ENCODE measurements at places on chromosomes 3 and 15. TPM values are rescaled to one million over a fixed set of nuclear protein-coding genes. Genes with fewer than 3 reads are reported as not detected.

DNA sequence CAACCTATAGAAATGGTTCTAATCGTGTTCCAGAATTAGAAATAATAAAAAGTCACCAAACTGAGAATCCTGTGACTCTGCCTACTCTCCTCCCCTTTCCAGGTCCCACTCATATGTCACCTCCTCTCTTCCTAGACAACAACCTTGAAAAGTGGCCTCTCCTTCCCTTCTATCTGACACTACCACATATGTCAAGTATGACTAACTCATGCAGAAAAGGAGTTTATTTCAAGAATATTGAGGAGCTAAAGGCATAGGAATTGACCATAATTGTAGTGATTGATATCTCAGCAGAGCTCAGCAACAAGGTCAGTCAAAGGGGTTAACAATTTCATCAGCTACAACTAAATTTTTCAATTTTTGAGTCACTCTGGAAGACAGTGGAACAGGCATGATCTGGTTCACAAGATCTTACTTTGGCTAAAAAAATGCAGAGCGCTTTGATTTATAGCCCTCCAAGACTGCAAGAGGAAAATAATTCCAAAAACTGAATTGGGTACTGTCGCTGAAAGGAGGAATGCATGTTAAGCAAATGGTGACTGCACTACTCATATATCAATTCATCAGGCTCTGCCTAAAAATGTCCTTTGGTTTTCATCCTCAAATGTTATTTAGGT is 160.6 kb upstream of the ARHGEF26 start:
- DNase-seq: no peak

DNA sequence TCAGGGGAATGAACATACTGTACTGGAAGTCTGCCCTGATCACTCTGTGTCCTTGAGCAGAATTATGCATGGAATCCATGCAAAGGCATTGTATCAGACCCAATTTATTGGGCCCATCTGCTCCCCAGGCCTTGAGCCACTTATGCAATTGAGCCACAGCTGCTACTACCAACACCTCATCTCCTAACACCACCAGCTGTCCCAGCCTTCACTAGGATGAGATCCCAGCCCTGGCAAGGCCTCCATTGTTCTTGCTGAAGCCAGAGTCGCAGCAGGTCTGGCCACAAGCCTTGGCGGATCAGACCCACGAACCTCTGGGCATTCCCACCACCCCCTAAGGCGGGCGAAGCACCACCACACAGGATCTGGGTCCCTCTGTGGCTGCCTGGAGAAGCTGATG is 9.2 kb upstream of the NME9 start:
- peak; percentile 95 for DNase-seq

- DNase-seq: no peak
These were observed 14.5 kb downstream of the TMEM41A start for GRCh38 chr3:185484296-185484695.

DNA sequence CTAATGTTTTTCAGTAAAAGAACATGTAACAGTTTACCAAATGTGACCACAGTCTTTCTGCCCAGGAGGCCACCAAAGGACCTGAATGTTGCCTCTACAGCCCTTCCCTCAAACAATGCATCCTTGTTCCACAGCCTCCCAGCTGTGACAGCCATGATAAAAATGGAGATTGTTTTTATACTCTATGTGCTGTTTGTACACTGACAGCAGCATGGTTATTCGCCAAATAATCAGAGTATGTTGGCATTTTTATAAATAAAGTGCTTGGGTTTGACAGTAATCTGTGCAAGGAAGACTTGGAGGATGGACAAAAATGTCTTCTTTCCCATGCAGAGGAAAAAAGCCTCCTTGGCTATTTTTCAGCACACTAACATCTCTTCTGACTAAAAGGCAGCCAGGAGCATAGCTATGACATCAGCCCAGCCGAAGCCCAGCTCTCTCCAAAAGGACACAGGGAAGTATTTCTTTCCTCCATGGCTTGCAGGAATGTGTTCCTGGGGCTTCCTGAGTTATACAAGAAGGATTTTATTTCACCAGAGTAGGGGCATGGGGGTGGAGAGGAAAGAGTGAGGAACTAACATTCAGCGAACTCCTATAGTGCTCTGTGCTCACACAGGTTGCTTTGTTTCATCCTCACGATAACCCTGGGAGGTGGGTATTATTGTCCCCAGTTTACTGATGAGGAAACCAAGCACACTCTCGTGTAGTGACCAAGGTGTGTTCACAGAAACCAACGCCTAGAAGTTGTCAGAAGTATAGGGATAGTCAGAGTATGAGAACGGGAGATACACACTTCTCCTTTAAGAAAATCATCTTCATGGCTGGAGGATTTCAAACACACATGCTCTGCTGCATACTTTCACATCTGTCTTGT is 339.7 kb downstream of the MECOM start:
- DNase-seq: no peak

DNA sequence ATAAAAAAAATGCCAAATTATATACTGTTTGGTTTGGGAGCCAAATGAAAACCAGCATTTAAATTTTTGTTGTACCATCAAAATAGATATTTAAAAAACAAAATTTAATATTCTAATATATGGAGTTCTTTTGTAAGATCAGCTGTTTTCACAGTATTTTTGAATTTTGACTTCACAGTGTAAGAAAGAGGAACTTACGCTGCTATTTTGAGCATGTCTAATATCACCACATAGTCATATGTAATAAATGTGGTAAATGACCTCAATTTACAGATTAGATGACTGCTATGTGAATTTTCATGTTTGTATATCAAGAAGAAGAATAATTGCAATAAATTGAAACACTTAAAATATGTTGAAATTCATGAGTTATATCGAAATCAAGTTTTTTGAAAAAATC is 189.6 kb downstream of the ARRDC4 start:
- DNase-seq: no peak

DNA sequence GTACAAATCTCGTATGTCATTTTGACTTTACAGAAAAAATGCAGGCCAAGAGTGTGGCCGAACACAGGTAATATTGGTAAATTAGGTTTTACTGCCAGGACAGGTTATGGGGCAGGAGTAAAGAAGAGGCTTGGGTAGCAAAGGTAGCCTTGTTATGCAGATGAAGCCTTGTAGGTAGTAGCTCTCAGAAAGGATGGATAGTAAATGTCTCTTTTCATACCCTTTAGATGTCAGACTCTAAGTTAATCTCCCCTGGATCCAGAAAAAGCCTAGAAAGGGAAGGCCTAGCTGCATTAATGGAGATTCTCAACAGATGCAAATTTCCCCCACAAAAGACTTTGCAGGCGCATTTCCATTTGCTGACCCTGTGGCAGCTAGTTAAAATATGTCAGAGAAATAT is 1445.1 kb upstream of the CADM2 start:
- DNase-seq: no peak

- DNase-seq: no peak
These were observed 631.8 kb upstream of the GRM7 start for GRCh38 chr3:6228958-6229683.

DNA sequence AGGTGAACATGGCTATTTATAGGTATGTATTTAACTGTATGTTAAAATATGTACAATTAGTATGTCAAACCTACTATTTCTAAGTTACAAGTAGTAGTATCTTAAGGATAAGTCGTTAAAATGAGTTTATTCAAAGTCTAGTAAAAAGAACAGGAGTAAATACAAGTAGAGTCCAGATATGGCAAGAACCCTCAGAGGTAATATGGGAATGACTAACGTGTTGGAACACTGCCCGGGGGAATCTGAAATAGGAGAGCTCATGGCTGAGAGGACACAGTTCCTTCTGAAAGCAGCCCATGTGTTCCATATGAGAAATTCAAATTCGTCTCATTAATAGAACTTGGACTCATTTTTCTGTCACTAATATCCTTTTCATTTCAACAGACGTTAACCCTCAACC is 158.8 kb downstream of the CLSTN2 start:
- DNase-seq: peak; percentile 86

- DNase-seq: peak; percentile 14
These were observed 57.9 kb downstream of the RASGRF1 start for GRCh38 chr15:79032656-79033055.

DNA sequence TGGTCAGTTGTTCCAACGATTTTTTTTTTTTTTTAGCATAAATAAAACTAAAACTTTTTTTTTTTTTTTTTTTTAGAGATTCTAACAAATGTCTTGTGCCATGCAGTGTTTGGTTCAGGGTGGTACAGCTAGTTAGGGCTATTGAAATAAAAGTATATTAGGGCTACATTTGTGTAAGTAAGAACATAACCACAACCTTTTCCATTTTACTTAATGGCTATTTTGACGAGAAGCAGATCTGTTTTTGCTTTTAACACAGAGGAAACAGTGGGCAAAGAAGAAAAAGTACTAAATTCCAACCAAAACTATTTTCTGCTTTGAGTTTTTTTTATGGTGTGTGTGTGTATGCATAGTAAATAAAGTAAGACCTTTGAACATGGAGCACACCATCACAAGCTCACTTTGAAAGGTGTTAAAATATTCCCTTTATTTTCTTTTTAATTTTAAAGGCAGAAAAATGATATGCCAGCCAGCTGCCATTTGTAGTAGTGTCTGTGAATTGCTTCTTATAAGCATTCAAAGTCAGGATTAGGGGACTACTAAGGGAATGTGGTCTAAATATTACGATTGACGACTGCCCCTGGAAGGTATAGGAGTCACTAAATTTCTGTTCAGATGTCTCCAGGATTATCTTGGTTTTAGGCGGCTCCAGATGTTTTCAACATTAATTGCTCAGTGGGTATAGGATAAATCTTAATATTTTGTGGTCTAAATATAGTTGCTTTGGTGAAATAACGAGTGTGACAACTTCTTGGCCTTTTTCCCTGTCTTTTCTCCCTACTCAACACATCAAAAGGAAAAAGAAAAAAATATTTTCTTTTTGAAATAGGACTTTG is 3.1 kb downstream of the RARB start:
- no peak for DNase-seq

The CCR8 gene
- not detected for total RNA-seq

GRCh38 chr3:12027184-12027846 is 23.1 kb downstream of the SYN2 start:
- DNase-seq: no peak

GRCh38 chr3:38545983-38546382 is 49.8 kb downstream of the EXOG start:
- DNase-seq: peak; percentile 31
